Activated T-helper 1 cell treated with anti-CD3 and anti-CD28 coated beads, Interleukin-12 subunit alpha, Interleukin-12 subunit beta, Interleukin-2, Interleukin-4 antibody, amounts not matched to agents 30 ng/mL and 10 ng/mL and 1 ng/mL, durations not matched to agents 14 hours and 24 hours and 36 hours (primary cell): ENCODE measurements at places on chromosomes 13 and 19. TPM values are rescaled to one million over a fixed set of nuclear protein-coding genes. Genes with fewer than 3 reads are reported as not detected.
A peak's percentile ranks its signal among the peaks of the same experiment; 100 is the strongest.

GRCh38 chr19:8305798-8306197 lies 2.4 kb downstream of the CD320 start:
- H3K27me3 ChIP-seq: no peaks in the 10 kb centered on the region
- H3K4me1 ChIP-seq: peaks cover 31% of the 10 kb centered on the region

The SYT3 gene
- total RNA-seq: not detected in 2 replicates

GRCh38 chr13:27174766-27175455 lies 3.3 kb upstream of the USP12 start:
- H3K36me3 ChIP-seq: peaks cover 3% of the 10 kb centered on the region
- H3K4me3 ChIP-seq: no peak overlapping the region
- H3K27me3 ChIP-seq: no peaks in the 10 kb centered on the region
- DNase-seq: no peak

GRCh38 chr13:89150362-89150761 lies 1479.2 kb downstream of the SLITRK5 start:
- DNase-seq: no peak
- no peaks in the 10 kb centered on the region for H3K36me3 ChIP-seq
- H3K27ac ChIP-seq: no peak overlapping the region

The BCAM gene
- not detected in 2 replicates for total RNA-seq

The KLK7 gene
- total RNA-seq: not detected in 2 replicates

DNA sequence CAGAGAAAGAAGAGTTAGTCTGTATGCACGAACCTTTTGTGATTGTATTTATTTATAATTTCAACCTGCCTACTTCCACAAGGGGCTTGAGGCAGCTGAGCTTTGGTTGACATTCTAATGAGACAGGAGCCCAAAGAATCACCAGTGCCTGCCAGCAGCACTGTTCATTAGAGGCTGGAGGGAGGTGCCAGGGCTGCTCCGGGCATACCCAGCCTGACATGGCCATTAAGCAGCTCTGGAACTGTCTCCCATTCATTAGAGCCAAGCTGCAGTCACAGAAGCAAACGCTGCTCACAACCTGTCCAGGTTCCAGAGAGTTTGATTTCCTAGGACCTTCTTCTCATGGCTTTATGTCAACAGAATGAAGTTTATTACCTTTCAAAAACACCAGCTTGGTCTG lies 425.5 kb downstream of the RFC3 start:
- no peak for DNase-seq
- no peaks in the 10 kb centered on the region for H3K27me3 ChIP-seq
- no peaks in the 10 kb centered on the region for H3K4me1 ChIP-seq
- H3K4me3 ChIP-seq: no peak overlapping the region
- no peaks in the 10 kb centered on the region for H3K36me3 ChIP-seq
- no peak overlapping the region for H3K27ac ChIP-seq

The PABPC3 gene
- 0.34 TPM in 2 replicates for total RNA-seq

GRCh38 chr19:57099199-57099661 lies 20.6 kb upstream of the USP29 start:
- DNase-seq: peak; percentile 1
- H3K27ac ChIP-seq: no peak overlapping the region
- no peak overlapping the region for H3K4me3 ChIP-seq
- peaks cover 6% of the 10 kb centered on the region for H3K4me1 ChIP-seq
- no peaks in the 10 kb centered on the region for H3K36me3 ChIP-seq
- no peaks in the 10 kb centered on the region for H3K27me3 ChIP-seq

DNA sequence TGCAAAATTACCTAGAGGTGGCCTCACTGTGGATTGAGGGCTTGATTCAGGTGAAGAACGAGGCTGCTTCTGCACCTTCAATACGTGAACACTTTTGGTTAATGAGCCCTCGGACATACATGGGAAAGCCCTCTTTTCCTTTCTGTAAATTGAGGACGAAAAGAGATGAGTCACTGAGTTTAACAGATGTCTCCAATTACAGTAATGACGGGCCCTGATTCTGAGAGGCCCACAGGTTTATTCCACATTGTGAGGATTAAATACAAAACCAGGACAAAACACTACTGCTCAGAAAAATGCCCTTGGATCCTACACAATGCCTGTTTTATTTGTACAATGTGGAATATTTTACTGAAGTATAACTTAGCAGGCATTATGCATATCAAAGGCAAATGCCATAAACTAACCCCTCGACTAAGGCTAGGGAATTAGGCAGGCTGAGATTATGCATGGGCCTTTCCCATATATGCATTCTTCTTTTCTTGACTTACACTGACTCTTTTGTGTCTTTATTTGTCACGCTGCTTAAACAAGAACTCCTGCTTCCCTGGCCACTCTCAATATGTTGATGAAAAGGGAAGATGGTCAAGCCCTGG lies 819.9 kb downstream of the OLFM4 start:
- DNase-seq: no peak
- no peaks in the 10 kb centered on the region for H3K27me3 ChIP-seq
- H3K4me1 ChIP-seq: no peaks in the 10 kb centered on the region
- H3K4me3 ChIP-seq: no peak overlapping the region
- no peak overlapping the region for H3K27ac ChIP-seq
- H3K36me3 ChIP-seq: no peaks in the 10 kb centered on the region

GRCh38 chr13:72144636-72145035 lies 277.6 kb upstream of the DACH1 start:
- DNase-seq: no peak
- H3K4me1 ChIP-seq: no peaks in the 10 kb centered on the region
- H3K27ac ChIP-seq: no peak overlapping the region
- H3K36me3 ChIP-seq: no peaks in the 10 kb centered on the region
- no peaks in the 10 kb centered on the region for H3K27me3 ChIP-seq
- H3K4me3 ChIP-seq: no peak overlapping the region

The LHB gene
- not detected in 2 replicates for total RNA-seq

GRCh38 chr13:100473087-100473486 lies 115.5 kb downstream of the GGACT start:
- H3K27ac ChIP-seq: no peak overlapping the region
- H3K4me1 ChIP-seq: peaks cover 11% of the 10 kb centered on the region

DNA sequence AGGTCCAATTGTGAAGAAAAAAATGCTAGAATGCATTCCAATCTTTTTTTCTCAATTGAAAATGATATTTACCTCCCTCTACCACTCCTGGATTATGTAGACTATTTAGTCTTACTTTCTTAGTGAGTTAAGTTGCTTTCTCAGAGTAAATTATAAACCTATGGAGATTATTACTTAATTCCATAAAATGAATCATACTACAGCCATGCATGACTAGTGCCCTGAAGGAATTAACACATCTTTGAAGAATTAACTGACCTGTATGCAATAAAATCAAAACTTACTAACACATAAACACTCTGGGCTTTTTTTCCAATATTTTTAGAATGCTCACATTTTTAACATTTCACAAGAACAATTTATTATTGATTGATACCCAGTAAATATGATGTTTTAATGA lies 379.4 kb upstream of the DACH1 start:
- H3K36me3 ChIP-seq: no peaks in the 10 kb centered on the region
- no peaks in the 10 kb centered on the region for H3K4me1 ChIP-seq
- DNase-seq: no peak
- no peak overlapping the region for H3K27ac ChIP-seq
- no peak overlapping the region for H3K4me3 ChIP-seq

DNA sequence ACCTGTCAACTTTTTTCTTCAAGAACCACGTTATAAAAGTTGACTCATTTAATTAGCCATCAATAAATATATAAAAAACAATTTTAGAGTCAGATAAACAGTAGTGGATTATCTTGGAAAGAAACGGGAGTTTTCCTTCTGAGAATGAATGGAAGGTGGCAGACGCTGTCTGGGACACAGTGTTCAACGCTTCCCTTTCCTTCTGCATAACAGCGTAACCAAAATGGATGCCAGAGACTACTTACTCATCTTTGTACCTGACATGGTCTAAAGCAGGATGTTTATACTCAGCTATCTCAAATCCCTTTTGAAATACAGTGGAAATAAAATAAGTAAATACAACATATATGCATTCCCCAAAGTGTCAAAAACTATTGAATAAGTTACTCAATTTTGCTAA lies 195.2 kb downstream of the LHFPL6 start:
- no peak for DNase-seq
- no peak overlapping the region for H3K4me3 ChIP-seq
- H3K27ac ChIP-seq: no peak overlapping the region
- H3K27me3 ChIP-seq: peaks cover 2% of the 10 kb centered on the region
- H3K4me1 ChIP-seq: no peaks in the 10 kb centered on the region
- no peaks in the 10 kb centered on the region for H3K36me3 ChIP-seq

The LIM2 gene
- total RNA-seq: not detected in 2 replicates

DNA sequence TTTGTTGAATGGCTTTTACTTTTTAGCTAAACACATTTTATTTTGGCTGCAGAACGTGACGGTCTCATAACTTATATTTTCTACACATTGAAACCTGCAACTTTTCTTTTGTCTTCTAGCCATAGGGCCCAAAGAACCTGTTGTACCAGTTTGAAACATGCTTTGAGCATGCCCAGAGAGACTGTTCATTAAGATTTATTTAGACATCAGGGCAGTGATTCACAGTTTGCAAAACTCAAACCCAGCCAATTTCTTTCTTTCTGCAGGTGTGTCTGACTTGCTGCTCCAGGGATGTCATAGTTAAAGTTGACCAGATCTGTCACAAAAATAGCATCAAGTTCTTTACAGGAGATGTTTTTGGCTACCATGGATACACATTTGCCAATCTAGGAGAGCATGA lies 22.0 kb downstream of the SAE1 start:
- H3K4me3 ChIP-seq: no peak overlapping the region
- peaks cover 52% of the 10 kb centered on the region for H3K4me1 ChIP-seq
- peak overlapping the region; percentile 34 for H3K27ac ChIP-seq
- no peaks in the 10 kb centered on the region for H3K27me3 ChIP-seq
- no peak for DNase-seq
- peaks cover 61% of the 10 kb centered on the region for H3K36me3 ChIP-seq

DNA sequence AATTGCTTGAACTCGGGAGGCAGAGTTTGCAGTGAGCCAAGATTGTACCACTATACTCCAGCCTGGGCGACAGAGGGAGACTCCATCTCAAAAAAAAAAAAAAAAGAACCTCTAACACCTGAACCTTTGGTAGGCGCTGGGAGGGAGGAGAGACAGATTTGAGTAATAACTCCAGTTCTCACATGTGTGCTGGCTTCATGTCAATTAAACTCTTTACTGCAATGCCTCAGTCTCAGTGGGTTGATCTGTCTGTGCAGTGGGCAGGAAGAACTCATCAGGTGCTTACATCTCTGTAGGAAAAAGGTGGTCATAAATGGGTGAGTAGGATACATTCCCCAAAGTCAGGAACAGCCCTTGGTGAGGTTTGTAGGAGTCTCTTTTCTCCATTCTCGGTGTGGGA lies 85.1 kb upstream of the ABCC4 start:
- no peak for DNase-seq
- peaks cover 5% of the 10 kb centered on the region for H3K27me3 ChIP-seq
- no peaks in the 10 kb centered on the region for H3K4me1 ChIP-seq
- H3K4me3 ChIP-seq: no peak overlapping the region
- no peaks in the 10 kb centered on the region for H3K36me3 ChIP-seq

The LRRC63 gene
- total RNA-seq: 0.13 and 0.17 TPM in 2 replicates

- H3K36me3 ChIP-seq: peaks cover 27% of the 10 kb centered on the region
- H3K27ac ChIP-seq: no peak overlapping the region
- H3K4me1 ChIP-seq: peaks cover 22% of the 10 kb centered on the region
- H3K27me3 ChIP-seq: no peaks in the 10 kb centered on the region
- no peak overlapping the region for H3K4me3 ChIP-seq
These were observed 7.1 kb downstream of the CD37 start for GRCh38 chr19:49342291-49342721.

DNA sequence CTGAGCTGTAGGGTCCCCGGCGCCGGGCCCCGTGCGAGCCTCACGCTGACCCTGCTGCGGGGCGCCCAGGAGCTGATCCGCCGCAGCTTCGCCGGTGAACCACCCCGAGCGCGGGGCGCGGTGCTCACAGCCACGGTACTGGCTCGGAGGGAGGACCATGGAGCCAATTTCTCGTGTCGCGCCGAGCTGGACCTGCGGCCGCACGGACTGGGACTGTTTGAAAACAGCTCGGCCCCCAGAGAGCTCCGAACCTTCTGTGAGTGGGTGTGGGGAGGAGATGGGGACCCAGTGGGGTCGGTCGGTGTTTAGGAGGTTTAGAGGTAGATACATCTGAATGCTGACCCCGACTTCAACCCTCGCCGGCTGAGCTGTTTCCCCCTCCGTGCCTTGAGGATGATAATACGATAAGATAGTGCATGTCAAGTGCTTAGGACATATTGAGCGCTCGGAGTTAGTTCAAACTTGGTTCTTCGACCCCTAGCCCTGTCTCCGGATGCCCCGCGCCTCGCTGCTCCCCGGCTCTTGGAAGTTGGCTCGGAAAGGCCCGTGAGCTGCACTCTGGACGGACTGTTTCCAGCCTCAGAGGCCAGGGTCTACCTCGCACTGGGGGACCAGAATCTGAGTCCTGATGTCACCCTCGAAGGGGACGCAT lies 1.9 kb downstream of the ICAM5 start:
- peak overlapping the region; percentile 74 for H3K27ac ChIP-seq
- peaks cover under 1% of the 10 kb centered on the region for H3K36me3 ChIP-seq
- no peak for DNase-seq
- peaks cover 65% of the 10 kb centered on the region for H3K27me3 ChIP-seq
- peak overlapping the region; percentile 77 for H3K4me3 ChIP-seq
- H3K4me1 ChIP-seq: peaks cover 59% of the 10 kb centered on the region

DNA sequence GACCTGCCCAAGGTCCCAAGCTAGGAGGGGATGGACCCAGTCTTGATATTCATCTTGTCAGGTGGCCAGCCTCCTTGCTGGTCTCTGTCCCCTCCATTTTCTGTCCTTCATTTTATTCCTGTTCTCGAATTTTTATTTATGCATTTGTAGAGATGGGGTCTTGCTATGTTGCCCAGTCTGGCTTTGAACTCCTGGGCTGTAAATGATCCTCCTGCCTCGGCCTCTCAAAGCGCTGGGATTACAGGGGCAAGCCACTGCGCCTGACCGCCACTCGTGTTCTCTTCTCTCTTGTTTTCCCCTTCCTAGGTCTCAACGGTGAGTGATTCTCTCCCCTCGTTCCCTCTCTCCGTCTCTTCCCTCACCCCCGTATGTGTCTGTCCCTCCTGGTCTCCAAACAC lies 10.6 kb upstream of the TPRX2 start:
- H3K36me3 ChIP-seq: no peaks in the 10 kb centered on the region
- H3K4me1 ChIP-seq: no peaks in the 10 kb centered on the region
- no peak for DNase-seq
- H3K4me3 ChIP-seq: no peak overlapping the region
- no peak overlapping the region for H3K27ac ChIP-seq

DNA sequence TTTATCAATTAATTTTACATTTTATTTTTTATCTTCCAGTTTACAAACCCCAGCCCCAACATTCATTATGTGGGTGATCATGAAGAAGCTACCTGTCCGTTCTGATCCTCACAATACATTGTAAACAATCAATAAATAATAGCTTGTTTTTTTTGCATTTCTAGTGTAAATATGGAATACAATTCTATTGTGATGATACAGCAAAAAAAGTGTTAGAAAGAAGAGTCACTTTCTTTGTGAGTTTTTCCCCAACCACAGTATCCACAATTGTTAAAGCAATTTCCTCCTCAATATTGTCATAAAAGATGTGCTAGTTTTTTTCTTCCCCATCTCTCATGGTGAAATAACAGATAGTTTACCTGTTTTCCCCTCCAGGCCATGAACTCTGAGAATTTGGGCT lies 30.3 kb upstream of the ZNF835 start:
- H3K4me1 ChIP-seq: no peaks in the 10 kb centered on the region
- no peak overlapping the region for H3K4me3 ChIP-seq
- no peak for DNase-seq
- no peak overlapping the region for H3K27ac ChIP-seq
- H3K36me3 ChIP-seq: no peaks in the 10 kb centered on the region

GRCh38 chr19:40458597-40458974 lies 7.0 kb downstream of the BLVRB start:
- no peak overlapping the region for H3K27ac ChIP-seq
- H3K27me3 ChIP-seq: no peaks in the 10 kb centered on the region
- H3K4me3 ChIP-seq: no peak overlapping the region

- H3K4me3 ChIP-seq: no peak overlapping the region
- DNase-seq: no peak
- no peaks in the 10 kb centered on the region for H3K36me3 ChIP-seq
- peaks cover 21% of the 10 kb centered on the region for H3K27me3 ChIP-seq
- H3K4me1 ChIP-seq: no peaks in the 10 kb centered on the region
These were observed 13.8 kb upstream of the NPAS1 start for GRCh38 chr19:47005873-47006272.
